ENCODE measurements at places on chromosomes 3 and 15.

DNA sequence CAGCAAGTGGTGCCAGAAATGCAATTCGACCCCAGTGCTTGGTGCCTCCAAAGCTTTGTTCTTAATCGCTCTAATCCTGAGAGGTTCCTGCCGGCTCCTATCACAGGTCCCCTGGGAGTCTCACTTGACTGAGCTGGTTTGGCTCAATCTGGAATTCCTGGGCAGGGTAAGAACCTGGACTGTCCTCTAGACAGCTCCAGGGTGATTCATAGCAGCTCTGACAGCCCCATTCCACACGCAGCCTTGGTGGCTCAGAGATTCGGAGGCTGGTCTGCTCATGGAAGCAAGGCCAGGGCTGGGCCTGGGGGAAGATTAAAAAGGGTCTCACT lies 37.9 kb downstream of the MYO5C start:
- DNase-seq = no peak

DNA sequence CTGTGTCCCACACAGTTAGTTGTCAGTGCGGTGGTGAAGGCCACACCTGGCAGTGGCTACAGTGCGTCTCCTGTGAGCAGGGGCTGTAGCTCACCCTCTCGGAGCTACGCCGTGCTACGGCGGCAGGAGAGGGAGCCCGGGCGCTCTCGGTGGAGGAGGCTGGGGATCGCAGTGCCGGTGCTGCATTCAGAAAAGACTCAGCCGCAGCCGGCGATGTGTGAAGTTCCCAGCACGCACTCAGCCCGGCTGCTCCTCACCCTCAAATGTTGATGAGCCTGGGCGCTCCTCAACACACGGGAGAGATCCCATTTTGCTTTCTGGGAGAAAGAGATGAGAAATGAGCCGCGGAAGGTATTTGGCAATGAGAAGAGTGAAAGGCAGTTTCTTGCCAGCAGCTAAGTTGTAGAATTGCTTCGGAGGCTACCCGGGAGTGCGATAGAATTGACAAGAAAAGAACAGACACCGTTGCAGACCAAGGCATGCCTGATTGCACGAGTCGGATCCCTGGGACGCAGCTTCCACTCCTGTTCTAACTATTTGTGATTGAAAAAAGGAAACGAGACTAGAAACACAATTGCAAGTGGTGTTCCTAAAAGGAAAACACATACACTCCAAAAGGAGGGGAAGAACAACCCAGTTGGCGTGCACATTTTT lies at the start of gene UNC13C:
TSS of gene UNC13C (plus strand) at position 189 of the 654 bp plus-strand sequence. CDS start 34,463 bp downstream, outside the sequence.
- no peak for DNase-seq

GRCh38 chr3:5437783-5438323 lies 250.3 kb downstream of the EDEM1 start:
- no peak for DNase-seq

DNA sequence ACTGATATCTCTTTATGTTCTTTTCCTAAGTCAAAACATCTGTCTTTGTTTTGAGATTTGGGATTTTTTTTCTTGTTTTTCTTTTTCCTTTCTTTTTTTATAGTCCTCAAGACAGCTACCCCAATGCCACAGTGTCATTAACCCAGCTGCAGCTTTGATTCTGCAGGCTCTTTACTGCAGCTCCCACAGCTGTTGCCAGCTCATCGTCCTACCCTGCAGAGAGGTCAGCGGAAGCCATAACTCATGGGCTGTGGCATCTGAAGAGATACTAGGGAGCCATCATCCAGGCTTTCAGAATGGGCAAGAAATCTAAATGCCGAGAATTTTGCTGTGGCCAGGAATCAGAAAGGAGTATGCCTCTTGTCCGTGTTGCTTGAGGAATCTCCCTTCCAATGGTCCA lies 44.3 kb upstream of the SLC24A5 start:
- DNase-seq = no peak

GRCh38 chr3:59730591-59730990 lies 680.8 kb upstream of the CFAP20DC start:
- no peak for DNase-seq

DNA sequence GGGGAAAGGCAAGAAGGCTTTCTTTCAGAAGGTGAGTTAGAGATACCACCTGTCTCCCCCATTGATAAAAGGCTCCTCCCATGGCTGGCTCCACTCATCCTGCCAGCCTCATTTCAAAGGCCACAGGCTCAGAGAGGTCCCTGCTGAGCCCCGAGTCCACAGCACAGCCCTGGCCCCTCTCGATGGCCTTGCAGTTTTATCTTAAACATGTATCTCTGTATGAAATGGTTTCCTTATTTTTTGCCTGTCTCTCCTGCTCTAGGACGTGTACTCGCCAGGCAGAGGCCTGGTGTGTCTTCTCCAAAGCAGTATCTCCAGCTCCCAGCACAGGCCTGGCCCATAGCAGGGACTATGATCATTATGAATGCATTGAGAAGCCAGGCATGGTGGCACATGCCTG lies 160.5 kb upstream of the NSMCE3 start:
- no peak for DNase-seq

GRCh38 chr3:39936848-39937247 lies 127.4 kb downstream of the MYRIP start:
- no peak for DNase-seq

DNA sequence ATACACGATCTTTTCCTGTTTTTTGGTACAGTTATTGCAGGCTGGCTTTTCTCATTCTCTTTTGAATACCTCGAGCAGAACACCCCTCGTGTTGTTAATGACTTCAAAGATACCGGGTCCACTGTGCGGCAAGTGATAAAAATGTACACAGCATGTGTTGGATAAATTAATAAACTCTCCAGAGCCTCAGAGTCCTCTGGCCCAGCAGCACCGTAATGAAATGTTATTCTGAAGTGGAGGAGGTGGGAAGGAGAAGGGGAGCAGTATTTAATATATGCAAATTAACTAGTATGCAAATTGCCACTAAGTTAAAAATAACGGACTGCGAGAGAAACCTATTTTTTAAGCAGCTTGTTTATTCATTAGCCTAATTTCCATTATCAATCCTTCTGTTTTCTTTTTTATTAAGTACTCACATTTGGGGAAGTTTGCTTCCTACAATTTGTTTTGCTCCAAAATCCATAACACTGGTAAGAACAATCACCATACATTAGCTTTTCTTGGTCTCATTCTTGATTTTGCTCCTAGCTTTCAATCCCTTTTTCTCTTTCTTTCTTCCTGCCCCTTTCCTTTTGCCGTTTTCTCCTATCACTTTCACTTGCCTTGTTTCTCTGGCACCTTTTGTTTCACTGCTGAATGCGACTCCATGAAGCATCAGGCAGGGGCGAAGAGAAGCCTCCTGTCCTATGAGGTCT lies 462.3 kb upstream of the PPP2R3A start:
- no peak for DNase-seq

GRCh38 chr3:186963636-186964035 lies 33.3 kb downstream of the ST6GAL1 start:
- DNase-seq = no peak

- no peak for DNase-seq
These were observed 34.1 kb upstream of the TM4SF1 start for GRCh38 chr3:149411583-149411982.

DNA sequence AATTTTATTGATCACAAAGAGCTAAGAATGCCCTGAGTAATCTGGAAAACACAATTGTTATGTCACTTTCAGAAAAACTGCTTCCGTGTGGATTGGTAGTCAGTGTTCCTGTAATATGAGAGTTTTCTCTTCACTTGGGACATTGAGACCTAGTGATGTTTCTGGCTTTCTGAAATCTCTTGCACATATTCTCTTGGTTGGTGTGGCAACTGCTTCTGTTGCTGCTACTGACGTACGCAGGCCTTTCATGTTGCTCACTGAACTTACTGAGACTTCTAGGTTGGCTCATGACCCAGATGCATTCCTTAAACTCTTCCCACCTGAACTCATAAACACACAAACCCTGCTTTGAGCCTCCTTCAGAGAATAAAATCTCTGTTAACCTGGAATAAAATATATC lies 175.0 kb upstream of the PFN2 start:
- no peak for DNase-seq

GRCh38 chr3:29683018-29683993 lies 402.4 kb downstream of the RBMS3 start:
- no peak for DNase-seq

DNA sequence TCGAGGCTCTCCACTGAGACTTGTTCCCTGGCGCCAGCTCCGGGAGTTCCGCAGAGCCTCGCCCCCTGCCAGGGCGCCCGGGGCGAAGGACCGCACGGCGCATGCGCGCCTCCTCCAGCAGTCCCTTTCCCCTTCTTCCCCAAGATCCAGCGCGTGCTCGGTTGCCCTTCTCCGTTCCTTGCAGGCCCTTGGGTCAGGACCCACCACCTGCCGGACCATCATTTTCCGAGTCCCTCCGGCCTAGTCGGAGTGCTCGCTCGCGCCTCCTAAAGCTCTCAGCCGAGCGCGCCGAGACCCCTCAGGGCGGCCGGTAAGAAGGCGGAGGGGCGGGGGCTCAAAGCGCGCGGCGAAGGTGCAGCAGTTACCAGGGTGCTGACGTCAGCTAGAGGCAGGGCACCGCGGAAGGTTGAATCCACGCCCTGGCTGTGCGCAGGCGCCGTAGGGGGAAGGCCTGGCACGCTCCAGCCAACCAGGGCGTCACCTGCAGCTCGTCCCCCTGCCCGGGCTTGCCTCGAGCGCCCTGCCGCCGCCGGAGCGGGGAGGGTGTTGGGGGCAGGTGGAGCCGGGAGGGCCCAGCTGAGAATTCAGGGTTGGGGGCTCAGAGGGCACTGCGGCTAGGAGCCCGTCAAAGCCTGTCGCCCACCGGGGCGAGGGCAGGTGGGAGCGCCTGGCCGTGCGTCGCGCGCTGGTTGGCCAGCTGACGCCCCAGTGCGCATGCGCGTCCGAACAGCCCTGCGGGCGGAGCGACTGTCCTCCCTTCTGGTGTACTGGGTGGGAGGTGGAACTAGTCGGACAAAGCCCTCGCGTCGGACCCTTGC lies at the start of gene TCAIM:
TSS of gene TCAIM (plus strand) at position 757 of the 818 bp plus-strand sequence. CDS start 16,017 bp downstream, outside the sequence.
- DNase-seq = peak; percentile 99

DNA sequence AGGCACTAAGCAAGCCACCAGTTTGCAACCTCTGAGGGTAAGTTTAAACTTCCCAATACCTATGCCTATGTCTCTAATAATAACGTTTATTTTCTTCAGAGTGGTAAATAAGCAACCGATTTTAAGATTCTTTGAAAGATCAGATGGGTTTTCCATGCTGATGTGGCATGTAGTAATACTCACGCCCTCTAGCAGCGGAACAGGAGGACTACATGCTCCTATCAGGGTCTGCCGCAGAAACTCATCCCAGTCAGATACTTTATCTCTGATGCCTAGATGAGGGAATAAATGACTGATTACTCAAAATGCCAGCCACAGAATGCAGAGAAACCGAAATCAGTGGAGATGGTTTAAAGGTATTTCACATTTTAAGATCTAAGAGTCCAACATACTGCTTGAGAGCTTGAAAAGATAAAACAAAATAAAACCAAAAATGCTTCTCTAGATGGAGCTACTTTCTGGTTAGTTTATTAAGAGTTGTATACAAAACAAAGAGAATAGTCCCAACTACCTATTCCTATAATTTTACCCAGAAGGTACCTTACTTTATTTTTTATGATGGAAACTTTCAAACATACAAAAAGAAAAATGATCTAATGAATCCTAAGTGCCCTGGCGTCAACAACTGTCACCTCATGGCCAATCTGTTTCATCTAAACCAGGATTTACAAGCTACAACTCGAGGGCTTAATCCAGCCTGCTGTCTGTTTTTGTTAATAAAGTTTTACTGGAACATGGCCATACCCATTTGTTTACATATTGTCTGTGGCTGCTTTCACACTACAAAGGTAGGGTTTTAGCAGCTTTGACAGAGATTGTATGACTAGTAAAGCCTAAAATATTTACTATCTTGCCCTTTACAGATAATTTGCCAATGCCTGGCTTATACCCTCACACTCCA lies 37.5 kb upstream of the STIMATE start:
- peak; percentile 66 for DNase-seq

DNA sequence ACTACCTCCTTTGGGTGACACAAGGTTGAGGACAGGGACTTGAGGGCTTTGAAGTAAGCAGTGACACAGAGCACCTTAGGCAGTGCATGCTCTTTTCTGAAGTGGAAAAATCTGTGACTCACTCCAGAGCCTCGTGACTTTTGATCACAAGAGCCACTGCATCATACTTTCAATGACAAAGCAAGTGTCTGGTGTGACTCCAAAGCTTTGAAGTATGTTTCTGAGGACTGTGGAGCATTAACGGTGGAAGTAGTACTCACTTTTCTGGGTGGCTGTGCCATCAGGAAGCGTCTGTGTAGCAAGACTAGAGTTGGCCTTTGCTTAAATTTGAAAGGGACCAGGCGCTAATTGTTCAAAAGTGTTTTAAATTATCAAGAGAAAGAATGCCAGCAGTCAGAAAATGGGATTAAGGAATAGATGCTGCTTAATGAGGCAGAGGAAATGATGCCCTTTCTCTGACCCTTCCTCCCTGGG lies 210.7 kb upstream of the TRIM42 start:
- no peak for DNase-seq

GRCh38 chr3:183503746-183504145 lies 51.8 kb downstream of the KLHL6 start:
- no peak for DNase-seq

- DNase-seq = no peak
These were observed 15.7 kb upstream of the FSIP1 start for GRCh38 chr15:39798382-39798781.

- DNase-seq = no peak
These were observed 33.3 kb upstream of the GABRB3 start for GRCh38 chr15:26806151-26806550.
